ENCODE measurements at places on chromosomes 7 and 10.

DNA sequence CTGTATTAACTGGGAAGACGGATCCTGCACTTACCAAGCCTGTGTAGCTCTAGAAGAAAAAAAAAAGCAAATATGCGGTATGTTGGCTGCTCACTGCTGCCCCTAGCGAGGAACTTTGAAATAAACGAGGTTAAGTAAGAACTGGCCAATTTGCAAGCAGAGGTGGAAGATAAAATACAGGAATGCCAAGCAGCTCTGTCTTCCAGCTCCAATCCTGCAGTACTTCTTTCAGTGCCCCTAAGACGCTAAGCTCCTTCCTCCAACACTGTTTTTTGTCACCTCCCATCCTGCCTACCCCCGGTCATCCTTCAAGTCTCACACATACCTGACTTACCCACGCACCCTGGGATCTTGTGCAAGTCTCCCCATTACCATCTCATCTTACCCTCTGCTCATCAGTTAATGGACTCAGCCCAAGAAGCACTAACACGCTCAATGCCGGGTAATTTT is 809 bp downstream of the C10orf143 start:
- peak; percentile 59 for DNase-seq

DNA sequence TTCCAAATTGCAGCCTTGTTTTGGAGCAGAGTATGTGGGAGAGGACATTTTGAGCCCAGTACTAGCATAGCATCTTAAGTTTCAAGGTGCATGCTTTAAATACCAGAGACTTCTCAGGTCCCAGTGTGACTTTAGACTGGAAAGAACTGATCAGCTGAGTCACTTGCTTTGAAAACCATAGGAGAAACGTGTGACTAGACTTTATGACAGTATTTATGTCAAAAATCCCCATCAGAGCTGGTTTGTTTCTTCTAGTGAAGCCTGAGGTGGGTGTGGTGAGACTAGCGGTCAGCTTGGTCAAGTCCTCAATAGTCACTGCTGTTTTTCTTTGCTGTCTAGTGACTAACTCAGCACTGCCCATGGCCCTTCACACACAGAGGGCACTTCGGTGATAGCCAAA is 724.2 kb downstream of the GATA3 start:
- DNase-seq, result no peak

DNA sequence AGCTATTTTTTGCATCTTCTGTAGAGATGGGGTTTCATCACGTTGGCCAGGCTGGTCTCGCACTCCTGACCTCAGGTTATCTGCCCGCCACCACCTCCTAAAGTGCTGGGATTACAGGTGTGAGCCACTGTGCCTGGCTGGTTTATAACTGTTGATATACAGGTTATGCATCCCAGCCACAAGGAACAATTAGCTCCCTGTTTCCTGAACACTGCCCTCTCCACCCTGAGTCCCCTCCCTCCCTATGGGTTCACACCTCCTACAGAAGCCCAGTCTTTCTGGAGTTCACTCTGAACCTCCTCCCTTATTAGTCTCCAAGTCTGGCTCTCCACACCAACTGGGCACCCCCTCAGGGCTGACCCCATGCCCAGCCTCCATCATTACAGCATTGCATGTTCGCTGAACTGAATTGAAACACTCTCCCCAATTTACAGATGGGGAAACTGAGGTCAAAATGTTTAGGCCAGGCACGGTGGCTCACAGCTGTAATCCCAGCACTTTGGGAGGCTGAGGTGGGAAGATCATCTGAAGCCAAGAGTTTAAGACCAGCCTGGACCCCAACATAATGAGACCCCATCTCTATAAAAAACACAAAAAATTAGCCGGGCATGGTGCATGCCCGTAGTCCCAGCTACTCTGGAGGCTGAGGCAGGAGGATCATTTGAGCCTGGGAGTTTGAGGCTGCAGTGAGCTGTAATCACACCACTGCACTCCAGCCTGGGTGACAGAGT is 1.7 kb upstream of the CLIP2 start:
- no peak for DNase-seq

- no peak for DNase-seq
Measured at GRCh38 chr10:101834341-101834740, 9.3 kb downstream of the KCNIP2 start.

GRCh38 chr10:100693821-100694220 is 51.6 kb upstream of the PAX2 start:
- DNase-seq, result no peak

- no peak for DNase-seq
Measured at GRCh38 chr10:5574642-5575131, 49.9 kb downstream of the CALML3 start.

DNA sequence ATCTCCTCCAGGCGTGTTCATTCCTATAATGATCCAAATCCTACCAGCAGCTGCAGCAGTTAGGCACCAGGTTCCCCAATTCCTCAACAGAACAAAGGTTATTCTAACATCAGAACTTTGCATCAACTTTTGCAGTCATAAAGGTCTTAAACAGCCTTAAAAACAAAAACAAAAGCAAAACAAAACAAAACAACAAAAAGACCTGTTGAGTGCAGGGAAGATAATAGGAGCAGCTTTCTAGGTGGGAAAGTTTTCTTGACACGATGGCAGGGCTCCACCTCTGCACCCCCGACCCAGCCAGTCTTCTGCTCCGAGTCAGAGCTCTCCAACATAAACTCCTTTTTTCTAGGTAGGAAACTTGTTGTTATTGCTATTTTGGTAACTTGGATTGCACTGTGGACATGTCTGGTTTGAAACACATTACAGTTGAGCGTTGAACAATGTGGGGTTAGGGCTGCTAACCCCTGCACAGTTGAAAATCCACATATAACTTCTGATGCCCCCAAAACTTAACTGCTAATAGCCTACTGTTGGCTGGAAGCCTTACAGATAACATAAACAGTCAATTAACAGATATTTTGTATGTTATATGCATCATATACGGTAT is 77.6 kb downstream of the MTPN start:
- DNase-seq, result no peak

DNA sequence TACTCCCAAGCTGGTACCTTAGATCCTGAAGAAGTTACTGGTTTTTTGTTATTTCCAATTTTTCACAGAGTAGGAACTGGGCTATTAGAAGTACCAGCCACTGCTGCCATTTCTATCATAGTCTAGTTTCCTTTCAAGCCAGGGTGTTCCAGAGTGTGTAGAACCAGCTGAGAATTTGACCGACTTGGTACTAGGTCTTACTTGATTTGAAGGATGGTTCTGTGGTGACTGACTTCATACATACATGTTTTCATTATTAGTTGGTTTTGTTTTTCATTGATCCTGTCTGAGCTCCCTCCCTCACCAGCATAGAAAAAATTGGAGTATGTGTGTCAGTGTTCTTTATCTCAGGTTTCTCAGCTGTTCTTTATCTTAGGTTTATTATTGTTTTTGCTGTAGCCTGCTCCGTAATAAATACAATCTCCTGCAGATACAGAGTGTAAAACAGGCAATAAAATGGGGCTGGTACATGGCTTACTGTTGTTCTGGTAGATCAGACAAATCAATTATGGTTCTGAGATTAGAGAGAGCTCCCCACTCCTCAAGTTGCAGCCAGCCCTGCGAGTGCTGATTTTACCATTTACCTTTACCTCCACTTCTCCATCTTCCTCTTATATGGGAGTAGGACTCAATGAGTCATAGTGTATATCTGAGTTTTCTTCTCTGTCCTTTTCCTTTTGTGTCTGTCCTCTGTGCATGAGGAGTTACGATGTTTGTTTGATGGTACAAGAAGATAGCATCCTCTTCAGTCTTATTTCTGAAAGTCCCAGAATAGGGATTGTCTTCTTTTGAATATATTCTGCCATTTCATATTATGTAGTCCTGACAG is 122.6 kb downstream of the LRRC4 start:
- no peak for DNase-seq

GRCh38 chr10:6207658-6208057 is 4.9 kb downstream of the PFKFB3 start:
- DNase-seq, result no peak

DNA sequence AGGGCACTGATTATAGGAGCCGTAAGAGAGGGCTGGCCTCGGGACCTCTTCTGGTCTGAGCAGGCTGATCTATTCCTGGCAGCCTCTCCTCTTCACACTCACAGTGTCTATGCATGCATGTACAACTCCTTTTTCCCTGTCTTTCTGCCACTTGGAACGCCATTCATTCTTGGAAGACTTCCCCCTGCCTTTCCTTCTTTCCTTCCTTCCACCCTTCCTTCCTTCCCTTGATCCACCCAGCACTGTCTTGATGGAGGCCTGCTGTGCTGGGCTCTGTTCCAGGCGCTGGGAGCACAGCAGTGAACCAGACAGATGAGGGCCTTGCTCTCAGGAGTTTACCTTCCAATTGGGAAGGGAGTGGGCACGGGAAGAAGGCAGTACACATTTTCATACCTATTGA is 114.8 kb downstream of the SH3PXD2A start:
- no peak for DNase-seq

- DNase-seq, result no peak
Measured at GRCh38 chr10:8417631-8418030, 363.1 kb downstream of the GATA3 start.

- DNase-seq, result no peak
Measured at GRCh38 chr10:98924526-98924925, 311.1 kb downstream of the HPSE2 start.

- no peak for DNase-seq
Measured at GRCh38 chr7:94146408-94146807, 142.3 kb upstream of the BET1 start.

DNA sequence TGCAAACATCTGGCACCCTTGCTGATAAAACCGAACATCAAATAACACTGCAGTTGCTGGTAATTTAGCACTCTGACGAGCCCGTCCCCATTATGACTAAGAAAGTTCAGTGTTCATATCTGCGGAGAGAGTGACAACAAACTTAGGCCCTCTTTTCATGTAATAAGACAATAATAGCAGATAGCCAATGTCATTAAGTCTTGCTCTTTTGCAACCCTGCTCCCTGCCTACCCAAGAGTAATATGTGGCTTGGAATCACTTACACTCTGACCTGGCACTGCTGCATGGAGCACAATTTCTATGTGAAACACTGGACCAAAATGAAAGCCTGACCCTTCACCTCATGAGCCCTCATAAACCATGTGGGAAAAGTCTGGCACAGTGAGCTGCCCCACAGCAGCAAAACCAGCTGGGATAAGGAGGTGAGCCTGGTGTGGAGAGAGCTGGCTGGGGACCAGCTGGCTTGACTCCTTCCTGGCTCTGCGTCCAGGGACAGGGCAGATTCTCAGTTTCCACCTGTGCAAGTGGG is 86.5 kb downstream of the HIPK2 start:
- DNase-seq, result no peak

DNA sequence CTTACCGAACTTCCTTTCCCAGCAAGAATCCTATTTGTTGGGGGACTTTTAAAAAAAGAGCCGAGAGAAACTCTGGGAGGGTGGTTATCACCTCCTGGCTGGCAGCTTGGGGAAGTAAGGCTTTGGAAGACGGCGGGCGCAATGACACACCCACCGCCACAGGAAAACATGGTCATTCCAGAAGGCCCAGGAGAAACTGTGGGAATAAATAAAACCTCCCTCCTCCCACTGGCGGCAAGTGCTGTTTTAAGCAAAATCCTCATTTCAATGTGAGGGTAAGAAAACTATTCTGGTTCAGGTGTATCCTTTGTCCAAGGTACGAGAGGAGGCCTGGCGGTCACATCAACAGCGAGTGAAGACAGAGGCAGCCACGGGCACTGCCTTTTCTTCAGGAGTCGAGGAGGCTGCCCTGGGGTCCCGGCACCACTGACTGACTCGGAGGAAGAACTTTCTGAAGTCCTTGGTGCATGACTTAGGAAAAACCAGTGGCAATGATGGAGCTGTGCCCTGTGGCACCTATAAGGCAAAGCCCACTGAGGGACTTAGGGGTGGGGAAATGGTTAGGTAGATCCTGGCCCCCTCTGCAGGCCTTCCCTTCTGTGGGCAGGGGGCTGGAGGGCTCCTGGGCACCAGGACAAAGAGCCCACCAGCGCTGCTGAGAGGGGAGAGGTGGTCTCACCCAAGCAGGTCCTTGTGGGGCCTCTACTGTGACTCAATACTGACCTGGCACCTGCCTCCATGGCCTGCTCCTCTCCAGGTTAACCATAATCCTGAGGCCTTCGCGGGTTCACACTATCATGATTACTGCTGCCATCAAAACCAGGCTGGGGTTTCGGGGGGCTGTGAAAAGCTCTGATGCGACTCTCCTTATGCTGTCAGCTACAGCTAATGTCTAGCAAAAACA is 21.4 kb downstream of the DNAJB12 start:
- no peak for DNase-seq

GRCh38 chr7:134482858-134483257 is 24.0 kb upstream of the AKR1B1 start:
- DNase-seq, result no peak

GRCh38 chr7:2757904-2758672 is 70.1 kb downstream of the AMZ1 start:
- peak; percentile 69 for DNase-seq

GRCh38 chr7:35839860-35840854 is 39.3 kb downstream of the SEPTIN7 start:
- DNase-seq, result no peak

GRCh38 chr10:24603333-24603732 is 120.4 kb downstream of the ARHGAP21 start:
- DNase-seq, result no peak

DNA sequence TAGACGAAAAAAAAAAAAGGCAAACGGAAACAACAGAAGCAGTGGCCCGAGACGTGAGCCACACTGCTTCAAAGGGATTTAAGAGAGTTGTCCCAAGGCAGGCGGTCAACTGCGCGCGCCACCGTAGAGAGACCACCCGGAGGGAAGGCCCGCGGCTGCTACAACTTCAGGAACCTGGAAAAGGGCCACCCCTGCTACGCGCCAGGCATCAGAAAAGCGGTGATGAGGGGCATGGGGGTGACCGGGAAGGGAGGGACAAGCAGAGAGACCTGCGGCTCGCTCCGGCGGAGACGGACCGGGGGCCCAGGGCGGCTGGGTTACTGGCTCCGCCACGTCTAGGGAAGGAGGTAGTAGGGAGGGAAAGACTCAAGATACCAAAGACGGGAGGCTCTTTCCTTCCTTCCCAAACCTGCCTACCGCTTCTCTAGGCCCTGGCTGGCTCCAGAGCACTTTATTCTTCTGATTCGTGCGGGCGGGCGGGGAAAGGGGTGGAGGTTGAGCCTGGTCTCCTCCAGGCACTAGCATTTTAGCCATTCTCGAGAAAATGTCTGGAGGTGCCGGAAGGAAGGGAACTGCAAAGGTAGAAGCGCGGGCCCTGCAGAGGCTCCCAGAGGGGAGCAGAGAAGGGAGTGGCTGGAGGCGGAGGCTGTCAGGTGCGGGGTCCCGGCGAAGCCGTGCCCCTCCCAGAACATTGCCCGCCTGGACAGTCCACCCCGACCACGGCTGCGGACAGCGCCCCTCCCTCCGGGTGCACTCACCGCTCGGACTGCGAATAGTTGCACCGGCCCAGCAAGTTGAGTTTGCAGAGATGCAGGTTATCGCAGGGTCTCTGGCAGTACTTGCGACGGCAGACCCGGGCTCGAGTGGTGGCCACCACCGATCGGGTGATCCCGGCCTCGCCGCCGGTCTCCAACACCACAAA is 993 bp downstream of the ZC3HAV1 start:
- DNase-seq, result peak; percentile 36
